ENCODE measurements at places on chromosomes 5 and 9.
A peak's percentile ranks its signal among the peaks of the same experiment; 100 is the strongest.

DNA sequence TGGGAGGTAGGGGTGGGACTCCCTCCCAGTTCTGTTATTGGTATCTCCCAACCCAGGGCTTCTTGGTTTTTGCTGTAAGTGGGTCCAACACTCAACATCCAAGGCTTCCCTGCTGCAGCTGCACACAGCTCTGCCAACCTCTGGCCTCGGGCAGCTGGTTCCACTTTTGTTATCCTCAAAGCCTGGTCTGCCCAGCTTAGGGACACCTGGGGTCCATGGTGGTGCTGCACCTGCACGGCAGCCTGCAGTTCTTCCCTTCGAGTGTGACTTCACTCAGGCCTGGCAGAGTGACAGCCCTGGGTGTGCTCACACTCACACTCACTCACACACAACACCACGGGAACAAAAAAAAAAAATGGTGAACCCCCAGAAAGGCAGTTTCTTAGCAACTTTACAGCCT, 15.3 kb upstream of the SAP30L start:
- no peak for DNase-seq

GRCh38 chr5:115428676-115429075, 115.9 kb downstream of the FEM1C start:
- no peak for DNase-seq

- no peak for DNase-seq
Observed at GRCh38 chr5:175047048-175047447, 322.7 kb downstream of the MSX2 start.

GRCh38 chr5:115601701-115602590, at the start of gene TICAM2:
TICAM2 (minus strand) TSS chr5:115602479; CDS start chr5:115581256, 21,223 bp downstream.
- DNase-seq: no peak

DNA sequence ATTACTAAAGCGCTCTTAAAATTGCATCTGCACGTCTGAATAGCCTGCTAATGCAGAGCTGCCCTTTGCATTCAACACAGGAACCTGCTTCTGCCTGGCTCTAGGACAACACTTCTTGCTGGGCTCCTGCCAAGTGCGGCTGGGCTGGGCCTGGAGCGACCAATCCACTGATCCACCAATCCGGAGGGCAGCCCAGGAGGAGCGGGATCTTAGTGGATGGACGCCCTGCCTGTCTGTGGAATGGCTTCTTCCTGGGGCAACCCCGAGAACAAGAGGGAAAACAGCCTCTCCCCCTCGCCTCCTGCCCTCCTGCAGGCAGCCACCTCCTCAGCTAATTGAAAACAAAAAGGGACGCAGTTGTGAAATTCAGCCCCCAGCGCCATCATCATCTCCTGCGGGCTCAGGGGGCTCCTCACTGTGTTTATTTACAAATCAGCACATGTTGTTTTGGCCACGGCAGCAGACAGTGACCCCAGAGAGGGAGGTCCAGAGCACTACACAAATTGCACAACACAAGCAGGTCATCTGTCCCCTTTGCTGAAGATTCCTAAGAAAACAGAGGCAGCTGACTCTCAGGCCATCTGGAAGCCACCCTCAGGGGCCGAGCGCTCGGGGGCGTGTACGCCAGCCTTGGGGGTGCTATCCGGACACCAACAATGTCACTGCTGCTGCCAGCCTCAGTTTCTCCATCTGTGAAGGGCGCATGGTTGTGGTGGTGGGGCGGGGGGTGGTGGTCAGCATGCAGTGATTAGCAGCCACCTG, 57.3 kb downstream of the GADD45G start:
- peak; percentile 97 for DNase-seq

DNA sequence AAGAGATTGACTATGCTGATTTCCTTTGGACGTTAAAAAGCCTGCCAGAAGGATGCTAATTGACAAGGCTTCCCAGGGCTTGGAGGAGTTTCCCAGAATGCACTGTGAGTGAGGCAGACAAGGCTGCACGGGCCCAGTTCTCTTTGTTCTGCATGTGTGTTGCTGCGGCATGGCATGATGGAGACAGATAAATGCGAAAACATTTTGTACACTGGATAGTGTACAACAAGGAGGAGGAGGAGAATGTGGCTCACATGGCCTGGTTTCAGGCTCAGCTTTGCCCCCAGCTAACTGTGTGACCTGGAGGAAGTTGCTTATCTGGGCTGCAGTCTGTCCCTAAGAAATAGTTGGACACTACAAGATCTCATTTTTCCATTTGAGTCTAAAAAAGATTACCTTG, 135.5 kb upstream of the CPEB4 start:
- DNase-seq: no peak

GRCh38 chr5:172685091-172685490, 44.0 kb downstream of the NEURL1B start:
- no peak for DNase-seq

DNA sequence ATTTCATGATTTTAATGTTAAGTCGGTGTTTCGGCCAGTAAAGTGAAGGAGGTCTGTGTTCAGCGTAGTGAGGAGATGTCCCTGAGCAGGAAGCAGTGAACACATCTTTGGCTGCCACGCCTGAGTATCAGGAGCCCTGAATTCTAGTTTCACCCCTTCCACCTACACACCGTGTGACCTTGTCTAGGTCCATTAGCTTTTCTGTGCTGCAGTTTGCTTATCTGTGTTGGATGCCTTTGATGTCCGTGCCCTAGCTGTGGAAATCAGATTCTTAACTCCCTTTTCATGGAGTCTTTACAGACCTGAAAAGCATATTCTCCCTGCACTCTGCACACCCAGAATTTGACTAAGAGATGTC, 601 bp downstream of the FBXO38 start:
- no peak for DNase-seq

GRCh38 chr5:87300176-87300575, 32.5 kb downstream of the RASA1 start:
- no peak for DNase-seq

GRCh38 chr5:4229414-4230292, 634.0 kb downstream of the IRX1 start:
- DNase-seq: no peak
